ENCODE measurements at places on chromosomes 12 and 14.

DNA sequence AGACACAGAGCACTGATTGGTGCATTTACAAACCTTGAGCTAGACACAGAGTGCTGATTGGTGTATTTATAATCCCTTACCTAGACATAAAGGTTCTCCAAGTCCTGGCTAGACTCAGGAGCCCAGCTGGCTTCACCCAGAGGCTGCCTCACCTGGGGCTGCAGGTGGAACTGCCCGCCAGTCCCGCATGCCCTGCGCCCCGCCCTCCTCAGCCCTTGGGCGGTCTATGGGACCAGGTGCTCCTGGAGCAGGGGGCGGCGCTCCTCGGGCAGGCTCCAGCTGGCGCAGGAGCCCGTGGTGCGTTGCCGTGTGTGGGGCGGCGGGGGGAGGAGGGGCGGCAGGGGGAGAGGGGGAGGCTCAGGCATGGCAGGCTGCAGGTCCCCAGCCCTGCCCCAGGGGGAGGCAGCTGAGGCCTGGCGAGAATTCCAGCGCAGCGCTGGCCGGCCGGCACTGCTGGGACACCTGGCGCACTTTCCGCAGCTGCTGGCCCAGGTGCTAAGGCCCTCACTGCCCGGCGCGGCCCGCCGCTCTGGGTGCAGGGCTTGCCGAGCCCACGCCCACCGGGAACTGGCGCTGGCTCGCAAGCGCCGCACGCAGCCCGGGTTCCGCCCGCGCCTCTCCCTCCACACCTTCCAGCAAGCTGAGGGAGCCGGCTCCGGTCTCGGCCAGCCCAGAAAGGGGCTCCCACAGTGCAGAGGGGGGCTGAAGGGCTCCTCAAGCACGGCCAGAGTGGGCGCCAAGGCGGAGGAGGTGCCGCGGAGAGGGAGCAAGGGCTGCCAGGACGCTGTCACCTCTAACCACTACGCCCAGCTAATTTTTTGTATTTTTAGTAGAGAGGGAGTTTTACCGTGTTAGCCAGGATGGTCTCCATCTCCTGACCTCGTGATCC is 3.1 kb upstream of the SLCO1B3 start:
- DNase-seq, result no peak

GRCh38 chr14:77760381-77761204 is at the start of gene SNW1:
Gene SNW1 (minus strand): TSS chr14:77761156. CDS start chr14:77761127, 29 bp downstream.
- DNase-seq, result peak; percentile 88

DNA sequence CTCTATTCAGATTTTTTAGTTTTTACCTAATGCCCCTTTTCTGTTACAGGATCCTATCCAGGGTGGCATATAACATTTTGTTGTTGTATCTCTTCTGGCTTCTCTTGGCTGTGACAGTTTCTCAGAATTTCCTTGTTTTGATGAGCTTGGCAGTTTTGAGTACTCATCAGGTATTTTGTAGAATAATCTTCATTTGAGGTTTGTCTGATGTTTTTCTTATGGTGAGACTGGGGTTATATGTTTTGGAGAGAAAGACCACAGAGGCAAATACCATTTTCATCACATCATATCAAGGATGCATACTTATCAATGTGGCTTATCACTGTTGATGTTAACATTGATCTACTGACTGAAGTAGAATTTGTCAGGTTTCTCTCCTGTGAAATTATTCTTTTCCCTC is 14.0 kb upstream of the LYZ start:
- no peak for DNase-seq

DNA sequence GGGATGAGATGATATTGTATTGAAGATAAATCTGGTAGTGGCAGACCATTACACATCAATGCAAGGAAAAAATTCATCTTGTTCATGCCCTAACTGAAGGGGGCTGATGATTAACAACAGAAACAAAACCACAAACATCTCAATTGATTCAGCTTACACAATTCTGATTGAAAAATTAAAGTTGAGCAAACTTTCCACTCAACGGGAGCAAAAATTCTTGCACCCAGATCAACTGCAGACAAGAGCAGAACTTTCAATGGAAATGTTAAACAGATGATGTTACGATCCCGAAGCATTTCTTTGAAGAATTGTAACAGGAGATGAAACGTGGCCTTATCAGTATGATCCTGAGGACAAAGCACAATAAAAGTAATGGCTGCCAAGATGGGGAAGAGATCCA is 172.4 kb upstream of the SOX5 start:
- no peak for DNase-seq

DNA sequence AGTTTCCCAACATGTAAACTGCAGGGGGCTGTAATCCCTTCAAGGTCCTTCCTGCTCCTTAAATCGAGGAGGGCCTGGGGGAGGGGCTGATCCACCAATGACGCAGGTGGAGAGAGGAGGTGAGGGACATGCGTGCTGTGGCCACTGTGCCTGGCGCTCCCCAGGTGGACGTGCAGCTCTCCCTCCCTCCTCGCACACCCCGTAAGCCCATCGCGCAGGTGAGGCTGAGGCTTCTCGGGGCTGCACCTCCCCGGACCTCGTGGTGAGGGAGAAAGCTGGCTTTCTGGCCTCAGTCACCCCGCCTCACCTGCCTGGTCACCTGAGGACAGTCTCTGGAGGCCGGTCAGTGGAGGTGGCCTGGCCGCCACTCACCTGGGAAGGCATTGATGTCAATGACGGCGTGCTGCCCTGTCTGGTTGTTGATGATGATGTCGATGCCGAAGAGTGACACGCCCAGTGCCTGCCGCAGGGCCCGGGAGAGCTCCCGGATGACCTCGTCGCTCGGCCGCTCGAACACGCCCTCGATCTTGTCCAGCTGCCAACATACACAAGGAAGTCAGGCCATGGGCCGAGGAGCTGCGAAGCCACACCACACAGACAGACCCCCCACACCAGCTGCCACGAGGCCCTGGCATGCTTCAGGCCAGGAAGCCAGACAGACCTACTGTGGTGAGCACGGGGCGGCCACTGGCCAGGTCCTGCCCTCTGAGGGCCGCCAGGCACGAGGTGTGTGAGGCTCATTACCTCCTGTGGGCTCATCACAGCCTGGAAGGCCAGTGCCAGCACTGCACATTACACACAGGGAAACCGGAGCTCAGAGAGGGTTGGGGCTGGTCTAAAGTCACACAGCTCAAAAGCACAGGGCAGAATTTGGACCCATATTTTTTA is 23.3 kb downstream of the CHGA start:
- no peak for DNase-seq

- peak; percentile 90 for DNase-seq
Observed at GRCh38 chr14:49620182-49621113, at the start of the genes MGAT2 and RPL36AL. Gene MGAT2 (plus strand): TSS chr14:49620799. CDS start chr14:49621269, 470 bp downstream. Gene RPL36AL (minus strand): TSS chr14:49620626. CDS start chr14:49619104, 1,522 bp downstream.

- no peak for DNase-seq
Observed at GRCh38 chr12:28893856-28894255, 255.2 kb upstream of the FAR2 start.

DNA sequence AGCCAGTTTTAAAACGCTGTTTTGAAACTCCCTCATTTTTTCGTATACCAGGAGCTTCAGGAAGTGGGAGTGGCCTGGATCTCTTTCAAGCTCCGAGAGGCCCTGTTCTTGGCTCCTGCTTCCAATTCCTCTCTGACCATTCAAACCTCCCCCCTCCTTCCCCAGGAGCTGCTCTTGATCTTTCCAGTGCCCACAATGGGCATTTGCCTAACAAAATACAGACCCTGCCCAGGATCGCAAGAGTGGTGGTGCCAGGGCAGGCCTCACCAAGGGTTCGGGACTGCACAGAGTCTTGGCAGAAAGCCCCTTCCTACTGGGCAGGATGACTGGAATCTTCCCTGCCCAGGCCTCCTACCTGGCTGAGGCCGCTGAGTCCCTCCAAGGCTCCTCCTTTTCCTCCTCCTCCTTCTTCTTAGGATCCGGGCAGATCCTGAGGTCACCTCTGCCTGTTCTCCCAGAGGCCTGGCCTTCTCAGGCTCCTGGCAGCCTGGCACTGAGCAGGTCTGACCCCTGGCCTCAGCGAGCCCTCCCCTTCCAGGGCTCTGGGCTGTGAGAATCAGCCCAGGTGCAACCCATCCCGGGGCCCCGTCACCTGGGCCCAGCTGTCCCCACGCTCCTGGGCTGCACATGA is 46.9 kb upstream of the NOS1 start:
- DNase-seq, result no peak

DNA sequence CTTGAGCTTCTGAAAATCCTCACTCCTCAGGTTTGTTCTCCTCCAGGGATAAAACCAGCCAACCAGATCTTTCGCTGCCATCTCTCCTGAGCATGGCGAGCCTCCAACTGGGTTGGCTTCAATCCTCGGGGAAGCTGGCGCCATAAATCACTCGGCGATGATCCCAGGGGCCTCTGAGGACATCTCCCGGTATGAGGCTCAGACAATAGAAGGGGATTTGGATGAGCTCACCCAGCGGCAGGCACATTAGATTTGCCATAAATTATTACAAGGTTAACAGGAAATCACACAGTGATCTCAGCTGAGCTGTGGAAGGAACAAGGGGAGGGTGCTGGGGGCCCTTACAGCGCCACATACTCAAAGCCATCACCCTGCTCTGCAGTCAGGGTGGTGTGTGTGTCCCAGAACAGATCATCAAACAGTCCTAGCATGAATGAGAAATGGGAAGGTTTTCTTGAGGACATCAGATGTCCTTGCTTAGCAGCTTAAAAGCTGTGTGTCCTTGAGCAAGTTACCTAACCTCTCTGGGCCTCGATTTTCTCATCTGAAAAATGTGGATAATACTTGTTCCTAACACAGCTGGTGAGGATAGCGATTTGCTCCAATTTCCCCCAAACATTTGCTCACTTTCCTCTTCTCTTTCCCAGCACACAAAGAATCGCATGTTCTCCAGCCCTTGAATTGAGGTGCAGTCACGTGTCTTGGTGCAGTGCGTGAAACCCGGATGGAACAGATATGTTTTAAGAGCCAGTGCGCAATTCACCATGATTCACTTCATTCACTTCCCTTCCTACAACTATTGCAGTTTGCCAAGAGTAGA is 142.8 kb downstream of the SCARB1 start:
- no peak for DNase-seq

- no peak for DNase-seq
Observed at GRCh38 chr12:55467836-55468235, 2.1 kb downstream of the OR6C70 start.

DNA sequence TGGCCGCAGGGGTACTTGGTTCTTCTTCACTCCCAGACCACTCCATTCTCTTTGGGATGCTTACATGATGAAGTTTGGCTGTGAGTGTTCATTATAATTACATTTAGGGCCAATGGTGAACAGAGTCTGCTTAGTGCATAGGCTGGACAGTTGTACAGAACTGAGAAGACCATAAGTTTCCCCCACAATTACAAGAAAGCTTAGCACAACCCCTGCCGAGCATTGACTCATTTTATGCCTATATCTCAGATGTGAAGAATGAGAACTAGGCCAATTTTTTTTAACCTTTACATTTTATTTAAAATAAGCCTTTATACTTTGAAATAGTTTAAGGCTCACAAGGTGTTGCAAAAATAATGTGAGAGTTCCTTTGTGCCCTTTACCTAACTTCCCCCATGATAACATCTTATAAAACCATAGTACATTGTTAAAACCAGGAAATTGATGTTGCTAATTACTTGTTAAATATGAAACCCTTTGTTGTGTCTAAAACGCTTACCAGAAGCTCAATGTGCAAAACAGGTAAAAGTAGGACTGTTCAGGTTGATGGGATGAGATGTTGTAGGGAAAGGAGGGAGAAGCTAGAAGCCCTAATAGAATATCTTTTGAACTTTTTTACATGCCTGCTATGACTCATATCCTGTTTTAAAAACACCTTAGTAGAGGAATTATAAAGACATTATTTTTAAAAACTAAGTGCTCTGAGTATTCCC is 47.2 kb downstream of the ALDH1L2 start:
- no peak for DNase-seq

- DNase-seq, result no peak
Observed at GRCh38 chr14:72544615-72545387, 349.1 kb downstream of the DPF3 start.

- no peak for DNase-seq
Observed at GRCh38 chr12:54195737-54196347, 7.1 kb upstream of the SMUG1 start.

DNA sequence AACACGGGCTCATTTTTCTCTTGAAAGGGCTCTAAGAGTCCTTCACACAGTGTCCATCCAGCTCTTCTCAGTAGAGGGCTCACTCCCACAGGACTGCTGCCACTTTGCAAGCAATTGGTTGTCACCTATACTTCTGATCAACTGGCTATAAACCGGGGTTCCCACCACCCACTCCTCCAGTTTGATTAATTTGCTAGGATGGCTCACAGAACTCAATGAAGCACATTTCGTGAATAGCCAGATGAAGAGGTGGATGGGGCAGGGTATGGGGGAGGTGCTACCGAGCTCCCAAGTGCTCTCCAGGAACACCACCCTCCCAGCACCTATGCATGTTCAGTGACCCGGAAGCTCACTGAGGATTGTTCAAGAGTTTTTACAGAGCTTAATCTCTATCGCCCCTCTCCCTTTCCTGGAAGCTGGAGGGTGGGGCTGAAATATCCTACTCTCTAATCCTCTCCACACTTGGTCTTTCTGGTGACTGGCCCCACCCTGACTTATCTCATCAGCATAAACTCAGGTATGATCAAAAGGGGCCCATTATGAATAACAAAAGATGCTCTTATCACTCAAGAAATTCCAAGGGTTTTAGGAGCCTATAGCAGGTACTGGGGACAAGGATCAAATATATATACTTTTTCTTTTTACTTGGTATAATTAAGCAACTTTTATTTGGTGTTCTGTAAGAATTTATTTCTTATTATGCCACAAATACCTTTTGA is 13.9 kb upstream of the EGLN3 start:
- no peak for DNase-seq

GRCh38 chr12:14769466-14769968 is 33.8 kb downstream of the WBP11 start:
- no peak for DNase-seq

GRCh38 chr14:93115821-93116675 is at the start of gene ITPK1:
Gene ITPK1 (minus strand): TSS chr14:93115925. CDS start chr14:93115163, 762 bp downstream.
- DNase-seq, result peak; percentile 54

DNA sequence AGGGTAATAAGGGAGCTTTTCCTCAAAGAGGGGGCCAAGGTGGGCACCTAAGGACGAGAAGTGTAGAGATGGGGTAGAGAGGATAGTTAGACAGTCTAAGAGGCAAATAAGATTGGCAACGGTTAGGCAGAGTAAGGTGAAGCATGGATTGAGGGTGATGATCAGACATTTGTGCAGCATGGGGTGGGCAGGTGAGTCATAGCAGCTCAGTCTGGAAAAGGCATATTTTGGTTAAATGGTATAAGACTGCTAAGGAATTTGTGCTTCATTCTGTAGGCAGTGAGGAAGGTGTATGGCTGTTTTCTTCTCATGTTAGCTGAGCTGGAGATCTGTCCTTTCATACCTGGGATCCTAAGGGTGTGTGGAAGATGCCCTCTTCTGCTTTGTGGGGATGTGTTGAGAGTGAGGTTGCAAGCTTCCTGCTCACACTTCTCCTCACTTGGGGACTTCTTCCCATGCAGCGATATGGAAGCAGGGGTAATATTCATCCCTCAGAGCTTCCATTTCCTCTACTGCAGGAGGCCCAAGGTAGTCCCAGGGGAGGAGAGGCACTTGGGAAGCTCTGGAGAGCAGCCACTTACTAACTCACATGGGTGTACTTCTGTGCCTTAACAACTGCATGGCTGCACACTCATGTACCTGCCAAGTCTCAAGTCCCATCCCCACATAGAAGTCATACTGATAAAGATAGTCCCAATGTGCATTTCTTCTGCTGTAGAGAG is 28.9 kb downstream of the GSG1 start:
- DNase-seq, result no peak

GRCh38 chr14:39157491-39157890 is 12.6 kb downstream of the TRAPPC6B start:
- DNase-seq, result no peak

- no peak for DNase-seq
Observed at GRCh38 chr14:66645716-66646115, 137.8 kb downstream of the GPHN start.
